Lower lobe of right lung (tissue), 2 donors: ENCODE measurements at places on chromosomes 11 and 22. TPM values are rescaled to one million over a fixed set of nuclear protein-coding genes. Genes with fewer than 3 reads are reported as not detected.

- H3K4me3 ChIP-seq = no peak overlapping the region
- DNase-seq = no peak
Measured at GRCh38 chr11:105211806-105212554, 72.4 kb upstream of the CARD18 start.

DNA sequence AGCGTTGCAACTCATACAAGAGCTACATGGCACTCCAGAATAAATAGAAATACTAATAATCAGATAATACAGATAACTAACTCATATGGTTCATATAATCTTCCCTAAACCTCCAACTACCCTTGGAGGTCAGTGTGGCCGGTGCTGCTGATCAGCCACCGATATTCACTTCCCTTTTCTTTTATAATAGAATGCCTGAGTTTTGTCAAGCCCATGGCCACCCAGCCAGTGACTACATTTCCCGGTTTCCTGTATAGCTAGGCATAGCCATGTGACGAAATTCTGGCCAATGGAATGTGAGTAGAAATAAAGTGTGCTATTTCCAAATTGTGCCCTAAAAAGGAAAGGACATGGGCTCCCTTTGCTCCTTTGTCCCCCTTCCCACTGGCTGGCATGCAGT lies 5.9 kb upstream of the CAT start:
- no peaks in the 10 kb centered on the region for H3K36me3 ChIP-seq
- no peak overlapping the region for H3K27ac ChIP-seq
- no peak overlapping the region for H3K4me3 ChIP-seq
- H3K27me3 ChIP-seq = no peaks in the 10 kb centered on the region
- no peak for DNase-seq

- H3K27me3 ChIP-seq = no peaks in the 10 kb centered on the region
- H3K36me3 ChIP-seq = peaks cover 32% of the 10 kb centered on the region
Measured at GRCh38 chr11:16741473-16741872, 3.0 kb downstream of the C11orf58 start.

The RIMBP3C gene
- total RNA-seq = 0.47 TPM

GRCh38 chr11:69319255-69320106 lies 25.5 kb downstream of the MYEOV start:
- H3K27me3 ChIP-seq = no peaks in the 10 kb centered on the region
- no peaks in the 10 kb centered on the region for H3K36me3 ChIP-seq
- H3K4me1 ChIP-seq = no peaks in the 10 kb centered on the region
- DNase-seq = no peak
- H3K4me3 ChIP-seq = no peak overlapping the region
